ENCODE measurements at places on chromosomes 5 and 9.

GRCh38 chr9:7780261-7780988, 19.2 kb downstream of the DMAC1 start:
- no peak for DNase-seq

- DNase-seq: no peak
Measured at GRCh38 chr5:111509119-111509518, 3.2 kb downstream of the STARD4 start.

DNA sequence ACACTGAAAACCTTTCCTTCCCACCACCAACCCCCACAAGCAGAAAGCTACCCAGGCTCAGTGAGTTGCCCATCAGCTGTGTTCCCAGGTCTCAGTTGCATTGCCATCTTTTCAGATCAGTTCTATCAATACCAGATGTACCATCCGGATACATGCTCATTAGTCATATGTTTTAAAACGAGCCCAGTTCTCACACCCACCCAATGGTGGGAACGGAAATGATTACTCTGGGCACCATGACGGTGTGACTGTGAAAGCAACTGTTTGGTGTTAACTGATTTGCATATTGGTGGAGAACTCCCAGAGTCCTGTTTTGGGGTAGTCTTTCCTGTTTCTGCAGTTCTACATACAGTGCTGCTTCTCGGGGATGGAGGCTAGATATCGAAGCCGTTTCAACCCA, 212.3 kb downstream of the TRIM36 start:
- no peak for DNase-seq

- no peak for DNase-seq
Measured at GRCh38 chr5:75113354-75114113, 61.2 kb upstream of the GCNT4 start.

DNA sequence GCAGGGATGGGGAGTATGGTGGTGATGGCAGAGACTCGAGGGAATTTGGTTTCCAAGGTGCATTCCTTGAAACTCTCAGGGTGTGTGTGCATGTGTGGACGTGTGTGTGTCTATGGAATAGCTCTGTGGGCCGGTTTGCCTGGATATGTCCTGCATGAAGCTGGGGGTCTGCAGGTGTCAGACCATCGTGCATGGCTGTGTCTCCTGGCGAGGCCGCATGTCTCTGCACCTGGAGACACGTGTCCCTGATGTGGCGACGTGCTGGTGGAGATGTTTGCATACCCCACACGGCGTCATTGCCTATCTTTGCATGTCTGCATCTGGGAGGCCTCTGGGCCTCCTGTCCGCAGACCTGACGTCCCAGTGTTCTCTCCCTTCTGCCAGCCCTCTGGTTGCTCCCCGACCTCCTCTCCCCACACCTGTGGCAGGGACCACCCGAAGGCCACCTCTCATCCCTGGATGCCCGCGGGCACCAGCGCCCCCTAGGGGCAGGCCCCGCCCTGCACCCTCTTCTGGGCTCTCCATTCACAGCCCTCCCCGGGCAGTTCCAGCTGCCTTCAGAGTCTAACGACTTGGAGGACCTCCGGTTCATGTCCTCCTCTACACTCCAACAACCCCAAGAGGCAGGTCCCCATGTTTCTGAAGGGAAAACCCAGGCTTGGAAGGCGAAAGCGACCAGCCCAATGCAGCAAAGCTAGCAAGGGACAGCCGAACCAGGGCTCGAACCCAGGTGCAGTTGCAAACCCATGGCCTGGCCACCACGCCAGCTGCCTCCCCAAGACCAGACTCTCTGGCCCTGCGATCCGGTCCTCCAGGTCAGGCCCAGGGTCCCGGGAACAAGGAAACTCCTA, 88.6 kb downstream of the LMX1B start:
- peak; percentile 27 for DNase-seq

GRCh38 chr5:143509758-143510221, 106.3 kb upstream of the NR3C1 start:
- no peak for DNase-seq

GRCh38 chr5:150021491-150022157, 21.1 kb downstream of the HMGXB3 start:
- no peak for DNase-seq

DNA sequence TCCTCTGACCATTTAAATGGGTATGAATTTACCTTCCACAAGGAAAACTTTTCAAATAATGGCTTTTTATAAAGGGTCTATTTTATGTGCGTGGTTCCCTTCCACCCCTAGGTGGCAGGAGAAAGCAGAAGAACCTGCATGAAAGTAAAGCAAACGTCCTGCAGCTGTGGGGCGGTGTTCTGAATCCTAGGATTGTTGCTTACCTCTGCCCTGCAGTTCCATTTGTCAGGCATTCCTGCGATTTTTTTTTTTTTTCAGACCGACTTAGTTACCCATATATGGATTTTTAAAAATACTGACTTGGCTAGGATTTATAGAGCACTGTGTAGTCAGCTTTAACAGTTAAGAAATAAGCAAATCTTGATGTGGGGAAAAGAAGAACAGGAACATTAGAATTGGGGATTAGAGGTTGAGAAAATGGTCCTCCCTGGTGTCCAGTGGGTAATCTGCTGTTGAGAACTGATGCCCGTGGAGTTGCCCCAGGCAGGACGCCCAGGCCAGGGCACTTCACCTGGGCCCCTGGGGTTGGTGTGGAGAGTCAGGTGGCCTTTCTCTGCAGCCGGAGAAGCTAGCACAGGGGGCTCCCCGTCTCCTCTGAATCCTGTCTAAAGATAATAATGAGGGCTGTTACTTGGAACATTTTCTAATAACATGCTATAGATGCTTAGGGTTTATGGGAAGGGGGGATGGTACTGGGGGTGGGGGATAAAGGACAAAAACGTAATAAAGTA, 30.4 kb upstream of the LTC4S start:
- DNase-seq: peak; percentile 6

DNA sequence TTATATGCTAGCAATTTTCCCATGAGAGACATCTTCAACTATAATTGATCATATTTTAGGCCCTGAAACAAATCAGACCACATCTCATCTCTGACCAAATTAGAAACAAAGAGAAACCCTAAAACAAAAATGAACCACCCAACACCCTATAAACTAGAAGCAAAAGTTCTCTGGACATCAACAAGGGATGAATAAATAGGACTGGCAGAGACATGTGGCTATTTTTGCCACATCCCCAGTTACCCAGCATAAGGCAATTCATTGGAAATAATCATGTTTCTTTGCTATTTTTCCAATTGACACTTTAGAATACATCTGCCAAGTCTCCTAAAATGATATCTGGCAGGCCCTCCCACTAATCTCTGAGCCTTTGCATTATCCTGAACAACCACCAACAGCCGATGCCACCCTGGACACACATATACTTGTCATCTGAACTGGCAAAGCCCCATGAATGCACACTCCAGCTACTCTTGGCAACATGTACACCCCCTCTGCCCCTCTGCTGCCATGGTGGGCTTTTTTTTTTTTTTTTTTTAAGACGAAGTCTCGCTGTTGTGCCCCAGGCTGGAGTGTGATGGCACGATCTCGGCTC, 53.5 kb upstream of the EQTN start:
- no peak for DNase-seq

DNA sequence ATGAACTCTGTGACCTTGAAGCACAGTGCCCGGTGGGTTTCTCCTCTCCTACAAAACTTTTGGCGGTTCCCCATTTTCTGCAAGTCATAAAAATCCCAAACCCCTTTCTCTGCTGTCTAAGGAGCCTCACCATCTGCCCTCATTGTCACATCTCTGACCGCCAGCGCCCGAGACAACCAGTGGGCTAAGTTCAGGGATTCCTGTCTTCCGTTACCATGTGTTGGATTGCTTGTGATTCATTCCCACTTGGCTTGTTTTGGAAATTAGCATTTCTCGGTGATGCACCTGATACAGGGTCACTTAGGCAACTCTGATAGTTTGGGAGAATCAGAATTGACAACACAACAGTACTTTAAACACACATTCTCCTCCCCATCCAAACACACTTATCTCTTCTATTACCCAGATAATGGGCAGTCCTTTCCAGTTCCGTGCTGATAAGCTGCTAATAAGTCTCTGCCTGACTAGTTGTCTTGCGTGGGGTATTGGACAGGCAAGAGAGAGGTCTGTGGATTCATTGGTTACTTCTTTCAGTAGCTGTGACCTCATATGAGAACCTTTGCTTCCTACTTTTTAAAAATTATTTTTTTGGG, 70.0 kb upstream of the KLF4 start:
- DNase-seq: no peak

Data from activated T-helper 1 cell treated with Interleukin-2 at 50 U/mL for 16 hours (primary cell).